ENCODE measurements at places on chromosomes 16 and 17. TPM values are rescaled to one million over a fixed set of nuclear protein-coding genes. Genes with fewer than 3 reads are reported as not detected.

Gene DOC2A
- 4.2 TPM for total RNA-seq

Gene C16orf96
- total RNA-seq: 0.83 TPM

Gene FGF11
- total RNA-seq: 4.8 TPM

Gene WFDC1
- total RNA-seq: 0.93 TPM

GRCh38 chr16:82954224-82954929 lies 327.6 kb downstream of the CDH13 start:
- H3K27ac ChIP-seq: no peak overlapping the region
- H3K27me3 ChIP-seq: no peaks in the 10 kb centered on the region
- no peak overlapping the region for H3K4me3 ChIP-seq
- peaks cover 10% of the 10 kb centered on the region for H3K36me3 ChIP-seq

Gene ACBD4
- 3.7 TPM for total RNA-seq

GRCh38 chr16:89613954-89614459 lies 565 bp downstream of the DPEP1 start:
- no peak overlapping the region for H3K4me3 ChIP-seq
- peaks cover 5% of the 10 kb centered on the region for H3K36me3 ChIP-seq
- no peak overlapping the region for H3K27ac ChIP-seq
- peaks cover 9% of the 10 kb centered on the region for H3K27me3 ChIP-seq

GRCh38 chr17:4642286-4642685 lies 808 bp upstream of the ALOX15 start:
- H3K4me1 ChIP-seq: peaks cover 6% of the 10 kb centered on the region
- H3K27ac ChIP-seq: no peak overlapping the region
- H3K36me3 ChIP-seq: no peaks in the 10 kb centered on the region
- no peak for DNase-seq
- peaks cover 12% of the 10 kb centered on the region for H3K27me3 ChIP-seq

DNA sequence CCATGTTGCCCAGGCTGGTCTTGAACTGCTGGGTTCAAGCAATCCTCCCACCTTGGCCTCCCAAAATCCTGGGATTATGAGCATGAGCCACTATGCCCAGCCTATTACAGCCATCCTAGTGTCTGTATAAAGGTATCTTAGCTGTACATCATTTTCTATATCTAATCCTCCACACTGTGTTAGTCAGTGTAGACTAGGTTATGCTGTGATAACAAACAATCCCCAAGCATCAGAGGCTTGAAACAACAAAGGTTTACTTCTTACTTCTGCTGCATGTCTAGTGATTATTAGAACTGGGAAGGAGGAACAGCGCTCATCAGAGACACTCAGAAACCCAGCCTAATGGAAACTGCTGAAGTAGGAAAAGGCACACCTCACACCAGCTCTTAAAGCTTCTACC lies 68.1 kb downstream of the ERCC4 start:
- H3K27me3 ChIP-seq: no peaks in the 10 kb centered on the region
- no peak for DNase-seq
- H3K27ac ChIP-seq: no peak overlapping the region
- H3K36me3 ChIP-seq: no peaks in the 10 kb centered on the region

Gene PTX4
- 2.2 TPM for total RNA-seq

GRCh38 chr17:51231999-51232398 lies 27.9 kb downstream of the MBTD1 start:
- no peaks in the 10 kb centered on the region for H3K4me1 ChIP-seq
- no peak overlapping the region for H3K27ac ChIP-seq
- DNase-seq: no peak
- H3K4me3 ChIP-seq: no peak overlapping the region

Gene XYLT1
- total RNA-seq: 18.4 TPM

Gene ARMC7
- total RNA-seq: 9.9 TPM

Gene CCT6B
- 2.4 TPM for total RNA-seq

DNA sequence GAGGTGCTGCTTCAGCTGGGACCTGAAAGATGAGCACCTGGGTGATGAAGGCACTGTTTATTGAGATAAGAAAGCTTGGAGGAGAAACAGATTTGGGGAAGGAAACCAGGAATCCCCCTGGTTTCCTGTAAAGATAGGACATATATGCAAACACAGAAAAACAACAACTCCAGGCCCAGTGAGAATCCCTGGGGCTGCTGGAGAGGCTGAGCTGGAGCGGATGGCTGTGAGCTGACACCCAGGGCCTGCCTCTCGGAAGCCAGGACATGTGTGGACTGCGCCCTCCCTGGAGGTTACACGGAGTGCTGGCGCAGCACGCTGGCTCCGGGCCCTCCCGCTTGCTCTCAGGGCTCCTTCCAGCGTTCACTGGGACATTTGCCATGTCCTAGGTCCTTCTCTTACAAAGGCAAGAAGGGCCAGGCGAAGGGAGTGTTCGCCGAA lies 57.5 kb downstream of the CYB5B start:
- H3K36me3 ChIP-seq: no peaks in the 10 kb centered on the region
- peak overlapping the region; percentile 61 for H3K4me3 ChIP-seq
- H3K27me3 ChIP-seq: peaks cover 4% of the 10 kb centered on the region
- no peak for DNase-seq

Gene BTBD17
- total RNA-seq: 310 TPM

- peaks cover 8% of the 10 kb centered on the region for H3K4me1 ChIP-seq
- DNase-seq: no peak
- no peaks in the 10 kb centered on the region for H3K27me3 ChIP-seq
- H3K36me3 ChIP-seq: no peaks in the 10 kb centered on the region
- no peak overlapping the region for H3K27ac ChIP-seq
- no peak overlapping the region for H3K4me3 ChIP-seq
Observed at GRCh38 chr16:17801068-17801467, 330.3 kb upstream of the XYLT1 start.

Measured in glutamatergic neuron (in vitro differentiated cells).